Right atrium auricular region (tissue), 2 donors: ENCODE measurements at places on chromosomes 1 and 21. TPM values are rescaled to one million over a fixed set of nuclear protein-coding genes. Genes with fewer than 3 reads are reported as not detected.
A peak's percentile ranks its signal among the peaks of the same experiment; 100 is the strongest.

DNA sequence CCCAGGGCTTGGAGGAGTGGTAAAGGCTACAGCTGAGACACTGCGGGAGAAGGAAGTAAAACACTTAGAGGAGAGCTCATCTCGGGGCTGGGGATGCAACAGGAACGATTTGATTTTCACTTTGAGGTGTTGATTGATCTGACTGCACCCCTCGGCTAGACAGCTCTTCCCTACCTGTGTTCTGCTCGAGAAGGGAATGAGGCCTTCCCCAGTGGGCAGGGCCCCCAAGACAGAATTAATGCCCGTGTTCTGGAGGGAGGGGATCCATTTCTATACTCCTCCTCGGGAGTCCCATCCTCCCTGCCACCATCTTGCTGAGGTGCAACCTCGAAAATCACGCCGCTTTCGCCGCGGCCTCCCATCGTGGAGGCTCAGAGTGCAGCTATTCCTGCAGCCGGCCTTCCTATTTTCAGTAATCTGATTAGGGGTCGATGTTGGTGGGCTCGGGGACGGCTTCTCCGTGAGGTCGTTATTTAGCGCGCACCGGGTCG, 2.4 kb downstream of the ATP2B4 start:
- DNase-seq, result no peak
- no peaks in the 10 kb centered on the region for H3K36me3 ChIP-seq
- no peaks in the 10 kb centered on the region for H3K27me3 ChIP-seq
- peak overlapping the region; percentile 93 for H3K27ac ChIP-seq
- no peaks in the 10 kb centered on the region for H3K4me1 ChIP-seq

- no peak overlapping the region for H3K4me3 ChIP-seq
- H3K27me3 ChIP-seq, result no peaks in the 10 kb centered on the region
- no peaks in the 10 kb centered on the region for H3K4me1 ChIP-seq
- H3K27ac ChIP-seq, result peak overlapping the region; percentile 64
Observed at GRCh38 chr1:53592521-53592982, 133.4 kb downstream of the DMRTB1 start.

DNA sequence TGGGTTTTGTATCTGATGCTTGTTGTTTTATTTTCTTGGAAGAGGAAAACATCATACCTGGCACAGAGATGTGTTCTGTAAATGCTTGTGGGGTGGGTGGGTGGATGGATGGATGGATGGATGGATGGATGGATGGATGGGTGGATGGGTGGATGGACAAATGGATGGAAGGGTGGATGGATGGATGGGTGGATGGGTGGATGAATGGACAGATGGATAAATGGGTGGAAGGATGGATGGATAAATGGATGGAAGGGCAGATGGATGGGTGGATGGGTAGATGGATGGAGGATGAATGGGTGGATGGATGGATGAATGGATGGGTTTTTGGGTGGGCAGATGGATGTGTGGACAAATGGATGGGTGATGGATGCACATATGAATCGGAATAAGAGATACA, 111.5 kb downstream of the PDE9A start:
- no peak overlapping the region for H3K4me3 ChIP-seq
- H3K4me1 ChIP-seq, result peaks cover 7% of the 10 kb centered on the region
- no peak for DNase-seq
- H3K27me3 ChIP-seq, result no peaks in the 10 kb centered on the region
- no peaks in the 10 kb centered on the region for H3K36me3 ChIP-seq

The GCSAML gene
- total RNA-seq, result not detected

The OR6K3 gene
- not detected for total RNA-seq
